ENCODE measurements at places on chromosomes 11 and 22.

- peak; percentile 71 for DNase-seq
Measured at GRCh38 chr11:128904656-128905344, 13.6 kb downstream of the KCNJ5 start.

DNA sequence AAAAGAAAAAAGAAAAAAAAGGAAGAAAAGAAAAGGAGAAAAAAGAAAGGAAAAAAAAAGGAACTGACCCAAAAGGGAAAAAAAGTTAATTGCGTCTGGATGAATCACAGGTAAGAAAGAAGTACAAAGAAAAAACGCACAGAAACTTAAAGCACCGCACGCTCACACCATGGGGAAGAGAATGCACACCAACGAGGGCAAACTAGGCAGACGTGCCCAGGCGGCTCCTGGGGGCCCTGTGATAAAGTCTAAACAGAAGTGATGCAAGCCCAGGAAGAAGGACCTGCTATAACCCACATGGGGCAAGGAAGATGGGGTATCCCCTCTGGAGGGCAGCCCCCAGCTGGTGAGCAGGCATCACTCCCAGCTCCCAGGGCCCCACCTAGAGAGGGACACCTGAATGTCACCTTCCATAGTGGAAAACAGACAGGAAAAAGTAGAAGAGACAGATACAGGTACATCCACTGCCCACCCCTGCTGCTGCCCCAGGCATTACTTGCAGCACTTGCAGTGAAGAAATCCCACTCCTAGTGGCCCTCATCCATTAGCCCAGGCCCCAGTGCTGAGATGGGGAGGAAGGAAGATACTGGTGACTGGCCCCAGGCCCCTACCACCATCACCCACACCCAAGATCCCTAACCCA lies 28.9 kb downstream of the NAP1L4 start:
- no peak for DNase-seq

GRCh38 chr11:22337596-22338485 lies at the start of gene SLC17A6:
Gene SLC17A6 (plus strand): TSS chr11:22338381. CDS start chr11:22338534, 153 bp downstream.
- peak; percentile 65 for DNase-seq

- no peak for DNase-seq
Measured at GRCh38 chr11:106305458-106305857, 228.0 kb downstream of the AASDHPPT start.

DNA sequence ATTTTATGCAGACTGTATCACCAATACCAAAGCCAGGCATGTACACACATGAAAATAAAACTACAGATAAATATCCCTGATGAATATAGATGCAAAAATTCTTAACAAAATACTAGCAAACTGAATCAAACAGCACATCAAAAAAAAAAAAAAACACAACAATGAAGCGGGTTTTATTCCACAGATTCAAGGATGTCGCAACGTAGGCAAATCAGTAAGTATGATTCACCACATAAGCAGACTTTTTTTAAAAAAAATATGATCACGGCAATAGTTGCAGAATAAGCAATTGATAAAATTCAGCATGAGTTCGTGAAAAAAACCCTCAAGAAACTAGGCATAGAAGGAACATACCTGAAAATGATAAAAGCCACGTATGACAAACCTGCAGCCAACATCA lies 21.3 kb downstream of the OR51F1 start:
- peak; percentile 33 for DNase-seq

DNA sequence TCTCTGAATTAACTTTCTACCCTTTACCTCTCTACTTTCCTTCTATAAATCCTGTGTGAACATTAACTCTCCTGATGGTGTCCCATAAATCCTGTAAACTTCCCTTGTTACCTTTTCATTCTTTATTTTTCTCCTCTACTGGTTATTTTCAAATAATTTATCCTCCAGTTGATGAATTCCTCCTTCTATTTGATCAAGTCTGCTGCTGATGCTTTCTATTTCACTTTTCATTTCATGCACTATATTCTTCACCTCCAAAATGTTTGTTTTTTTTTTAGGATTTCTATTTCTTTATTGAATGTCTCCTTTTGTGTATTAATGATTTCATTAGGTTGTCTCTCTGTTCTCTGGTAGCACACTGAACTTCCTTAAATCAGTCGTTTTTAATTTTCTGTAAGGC lies 68.6 kb downstream of the KCNQ1OT1 start:
- DNase-seq = no peak

- DNase-seq = no peak
Measured at GRCh38 chr11:111905411-111905810, 6.2 kb downstream of the CRYAB start.

DNA sequence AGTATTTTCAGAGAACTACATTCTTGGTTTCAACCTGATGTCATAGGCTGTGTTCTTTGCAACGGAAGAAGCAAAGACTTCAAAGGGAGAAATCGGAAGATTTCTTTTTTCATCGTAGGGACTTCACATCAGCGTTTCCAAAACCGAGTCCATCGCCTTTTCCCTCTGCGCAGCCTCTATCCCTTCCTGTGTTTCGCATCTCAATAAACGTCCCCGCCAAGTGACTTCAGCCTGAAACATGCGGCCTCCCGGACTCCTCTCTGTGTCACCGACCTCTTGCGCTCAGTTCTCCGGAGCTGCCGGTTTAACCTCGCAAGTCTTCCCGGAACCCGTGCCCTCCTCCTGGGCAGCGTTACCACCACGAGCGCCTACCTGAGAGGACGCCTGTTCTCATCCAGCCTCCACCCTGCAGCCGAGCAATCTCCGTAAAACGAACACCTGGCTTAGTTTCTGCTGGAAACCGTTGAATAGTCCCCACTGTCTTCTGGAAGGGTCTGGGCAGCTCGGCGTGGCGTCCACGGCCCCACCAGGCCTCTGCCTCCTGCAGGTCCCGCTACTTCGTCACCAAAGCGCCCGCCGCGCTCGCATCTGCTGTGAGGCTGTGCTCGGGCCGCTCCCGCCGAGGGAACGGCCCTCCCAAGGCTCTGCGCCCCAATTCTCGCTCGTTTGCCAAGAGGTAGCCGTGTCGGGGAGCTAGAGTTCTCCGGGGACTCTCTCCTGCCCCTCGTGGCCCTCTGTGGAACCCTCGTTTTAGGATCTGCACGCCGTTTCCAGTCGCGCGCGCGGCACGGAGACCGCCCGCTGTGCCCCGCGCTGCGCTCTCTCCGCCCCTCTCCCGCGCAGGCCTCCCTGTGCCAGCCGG lies at the start of gene GLB1L3:
Gene GLB1L3 (plus strand): TSS at position 846 of the 862 bp plus-strand sequence. CDS start 362 bp downstream, outside the sequence.
- no peak for DNase-seq

- DNase-seq = peak; percentile 56
Measured at GRCh38 chr22:29635734-29636357, 32.4 kb downstream of the NF2 start.

DNA sequence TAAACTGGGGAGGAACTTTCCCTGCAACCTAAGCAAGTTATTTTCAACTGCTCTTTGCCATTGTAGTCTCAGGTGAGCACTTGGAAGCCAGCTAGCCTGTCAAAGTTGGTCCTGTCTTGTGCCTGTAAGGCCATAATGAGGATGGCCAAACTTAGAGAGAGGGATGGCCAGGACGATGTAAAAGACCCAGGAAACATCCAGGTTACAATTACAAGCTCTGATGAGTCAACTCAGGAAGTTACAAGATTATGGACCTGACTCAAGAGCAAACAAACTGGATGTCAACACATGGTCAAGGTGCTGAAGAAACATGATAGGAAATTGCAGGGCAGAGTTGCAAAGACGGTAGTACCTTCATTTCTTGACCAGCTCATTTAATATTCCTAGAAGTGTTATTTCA lies 1.6 kb downstream of the GTPBP1 start:
- peak; percentile 84 for DNase-seq

DNA sequence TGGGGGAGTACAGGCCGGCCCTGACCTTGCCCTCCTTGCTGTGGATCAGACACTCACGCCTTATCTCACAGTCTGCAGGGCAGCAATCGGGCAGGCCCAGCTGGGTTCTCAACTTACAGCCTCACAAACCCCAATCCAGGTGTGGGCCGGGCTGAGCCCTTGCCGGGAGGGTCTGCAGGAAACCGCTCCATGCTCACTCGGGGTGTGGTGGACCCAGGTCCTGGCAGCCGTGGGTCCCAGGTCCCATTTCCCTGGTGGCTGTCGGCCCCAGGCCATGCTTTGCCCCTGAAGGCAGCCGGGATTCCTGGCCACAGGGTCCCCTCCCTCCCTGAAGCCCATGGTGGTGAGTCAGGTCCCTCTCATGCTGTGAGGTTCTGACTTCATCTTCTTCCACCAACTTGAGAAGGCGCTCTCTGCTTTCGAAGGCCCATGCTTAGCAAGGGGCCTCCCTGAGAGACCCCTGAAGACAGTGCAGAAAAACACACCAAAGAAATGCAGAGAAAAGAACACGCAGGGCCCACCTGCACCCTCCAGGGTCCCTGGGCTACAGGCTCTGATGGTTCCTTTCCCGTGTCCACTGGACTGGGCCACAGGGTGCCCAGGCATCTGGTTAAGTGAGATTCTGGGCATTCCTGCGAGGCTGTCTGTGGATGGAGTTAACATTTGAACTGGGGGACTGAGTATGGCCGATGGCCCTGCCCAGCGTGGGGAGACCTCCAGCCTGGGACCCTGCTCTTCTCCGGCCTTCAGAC lies 588.2 kb downstream of the BRD1 start:
- no peak for DNase-seq

DNA sequence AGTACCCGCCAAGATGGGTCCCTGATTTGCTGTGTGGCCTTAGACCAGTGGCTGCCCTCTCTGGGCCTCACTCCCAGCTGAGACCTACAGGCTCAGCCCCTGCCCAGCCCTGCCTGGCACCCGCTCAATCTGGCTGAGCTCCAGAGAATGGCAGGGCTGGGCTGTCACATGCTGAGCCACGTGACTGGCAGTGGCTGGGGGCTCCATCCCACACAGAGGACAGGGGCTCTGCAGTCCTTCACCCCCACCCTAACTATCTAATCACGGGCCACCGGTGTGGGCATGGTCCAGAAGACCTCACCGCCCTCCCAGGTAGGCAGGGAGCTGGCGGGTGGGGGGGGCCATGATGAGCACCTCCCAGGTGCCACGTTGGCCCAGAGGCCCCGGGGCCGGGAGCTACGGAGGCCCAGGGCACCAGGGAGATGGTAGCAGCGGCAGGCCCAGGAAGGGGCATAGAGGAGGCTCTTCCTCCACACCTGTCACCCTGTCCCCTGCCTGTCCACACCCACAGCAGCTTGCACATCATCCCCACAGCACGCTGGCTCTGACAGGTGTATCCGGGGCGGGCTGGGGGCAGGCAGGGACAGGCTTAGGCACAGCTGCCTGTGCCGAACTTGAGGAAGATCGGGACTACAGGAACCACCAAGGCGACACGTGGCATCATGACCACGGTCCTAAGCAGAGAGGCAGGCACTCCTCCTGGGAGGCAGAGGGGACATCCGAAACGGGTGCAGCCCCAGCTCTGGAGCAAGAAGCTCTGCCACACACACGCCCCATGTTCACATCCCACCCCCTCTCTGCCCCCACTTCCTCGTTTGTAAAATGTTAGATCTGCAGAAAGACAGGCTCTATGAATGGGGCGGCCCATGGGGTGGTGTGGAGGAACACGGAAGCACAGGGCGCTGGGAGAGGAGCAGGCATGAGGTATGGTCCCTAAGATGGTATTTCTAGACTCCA lies 1.5 kb upstream of the ALDH3B1 start:
- peak; percentile 39 for DNase-seq

- no peak for DNase-seq
Measured at GRCh38 chr22:26082866-26083265, 86.4 kb upstream of the SEZ6L start.

DNA sequence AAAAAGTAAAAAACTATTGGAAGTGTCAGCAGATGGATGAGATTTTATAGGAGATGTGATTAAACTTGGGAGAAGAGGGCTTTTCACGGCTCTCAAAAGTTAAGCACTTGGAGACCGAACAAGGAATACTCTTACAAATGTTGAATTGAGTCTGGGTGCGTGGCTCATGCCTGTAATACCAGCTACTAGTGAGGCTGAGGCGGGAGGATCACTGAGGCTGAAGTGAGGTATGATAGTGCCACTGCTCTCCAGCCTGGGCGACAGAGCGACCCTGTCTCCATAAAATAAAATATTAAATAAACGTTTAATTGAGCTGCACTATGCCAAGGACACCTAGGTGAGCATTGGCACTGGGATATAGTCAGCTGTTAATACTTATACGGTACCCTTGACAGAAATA lies 1.9 kb downstream of the CEP57 start:
- no peak for DNase-seq

- DNase-seq = no peak
Measured at GRCh38 chr11:47570651-47571356, 5.4 kb downstream of the PTPMT1 start.

GRCh38 chr11:46612326-46612725 lies 4.7 kb downstream of the HARBI1 start:
- no peak for DNase-seq

DNA sequence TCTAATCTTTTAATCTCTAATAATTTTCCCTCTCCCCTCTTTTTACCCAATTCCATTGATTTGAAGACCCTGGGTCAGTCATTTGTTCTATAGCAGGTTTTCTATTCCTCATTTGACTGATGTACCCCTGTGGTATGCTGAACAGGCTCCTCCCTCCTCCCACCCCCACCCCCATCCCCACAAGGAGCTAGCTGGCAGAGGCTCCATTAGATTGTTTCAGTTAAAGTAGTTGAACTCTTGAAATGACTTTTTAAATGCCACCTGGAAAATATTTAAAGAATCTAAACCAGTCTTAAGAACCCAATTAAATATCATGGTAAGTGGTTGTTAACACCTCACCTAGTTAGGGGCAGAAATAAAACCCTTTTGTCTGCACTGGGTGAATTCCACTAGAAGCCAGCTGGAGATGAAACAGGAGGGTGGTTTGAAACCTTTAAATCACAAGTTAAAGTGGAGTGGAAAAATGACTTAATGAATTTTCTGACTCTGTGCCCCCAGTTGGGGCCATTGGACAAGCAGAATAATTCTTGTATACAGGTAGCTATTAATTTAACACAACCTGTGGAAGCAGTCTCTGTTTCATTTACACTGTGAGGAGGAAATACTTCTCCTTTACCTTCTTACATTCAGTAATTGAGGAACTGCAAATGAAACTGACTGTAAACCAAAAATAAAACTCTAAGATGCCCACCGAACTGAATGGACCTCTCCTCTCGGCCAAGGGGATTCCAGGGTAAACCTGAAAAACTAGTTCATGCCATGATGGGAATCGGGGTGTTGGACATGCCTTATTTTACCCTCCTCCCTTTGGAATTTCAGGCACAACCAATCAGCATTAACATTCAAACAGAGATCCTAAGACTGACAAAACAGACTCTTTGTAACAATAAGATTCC lies 30.7 kb downstream of the PRR5L start:
- no peak for DNase-seq

DNA sequence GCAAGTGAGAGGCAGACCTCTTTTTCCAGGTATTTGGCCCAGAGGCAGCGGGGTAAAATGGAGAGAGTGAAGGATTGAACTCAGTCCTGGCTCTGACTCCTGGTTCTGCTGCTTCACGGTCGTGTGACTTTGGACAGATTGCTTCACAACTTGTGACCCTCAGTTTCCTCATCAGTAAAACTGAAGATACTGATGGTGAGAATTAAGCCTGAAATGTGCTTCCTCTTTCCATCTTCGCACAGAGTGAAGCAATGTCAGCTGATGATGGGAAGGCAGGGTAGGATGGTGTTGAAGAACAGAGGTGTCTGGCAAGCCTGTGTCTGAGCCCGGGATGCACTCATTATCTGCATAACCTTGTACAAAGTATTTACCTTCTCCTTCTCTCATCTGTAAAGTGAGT lies 59.0 kb downstream of the UBASH3B start:
- no peak for DNase-seq

- no peak for DNase-seq
Measured at GRCh38 chr11:6657346-6657745, 1.7 kb upstream of the DCHS1 start.

Measured in MCF 10A (cell line).